Stimulated activated CD4-positive, alpha-beta T cell treated with anti-CD3 and anti-CD28 coated beads, Interleukin-2, amount 100 ng/mL, for 24 hours (primary cell): ENCODE measurements at places on chromosomes 1 and 21.
A peak's percentile ranks its signal among the peaks of the same experiment; 100 is the strongest.

GRCh38 chr1:154860156-154860870 lies 9.8 kb downstream of the KCNN3 start:
- no peak for DNase-seq

DNA sequence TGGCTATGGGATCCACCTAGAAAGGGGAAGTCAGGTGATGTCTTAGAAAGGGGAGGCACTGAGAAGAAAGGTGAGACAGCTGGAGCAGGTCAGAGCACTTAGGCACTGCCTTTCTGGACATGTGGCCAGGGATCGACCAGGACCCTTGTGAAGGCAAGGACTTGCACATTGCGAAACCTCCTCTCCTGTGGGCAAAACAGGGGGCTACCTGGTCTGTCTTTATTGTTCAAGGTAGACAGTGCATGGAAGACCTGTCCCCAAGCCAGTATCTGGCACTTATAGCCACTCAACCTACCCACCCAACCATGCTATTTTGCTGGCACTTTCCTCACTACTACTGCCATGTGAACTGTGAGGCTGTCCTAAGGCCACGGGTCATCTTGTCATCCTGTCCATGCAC lies 67.2 kb downstream of the NAV1 start:
- DNase-seq: no peak

DNA sequence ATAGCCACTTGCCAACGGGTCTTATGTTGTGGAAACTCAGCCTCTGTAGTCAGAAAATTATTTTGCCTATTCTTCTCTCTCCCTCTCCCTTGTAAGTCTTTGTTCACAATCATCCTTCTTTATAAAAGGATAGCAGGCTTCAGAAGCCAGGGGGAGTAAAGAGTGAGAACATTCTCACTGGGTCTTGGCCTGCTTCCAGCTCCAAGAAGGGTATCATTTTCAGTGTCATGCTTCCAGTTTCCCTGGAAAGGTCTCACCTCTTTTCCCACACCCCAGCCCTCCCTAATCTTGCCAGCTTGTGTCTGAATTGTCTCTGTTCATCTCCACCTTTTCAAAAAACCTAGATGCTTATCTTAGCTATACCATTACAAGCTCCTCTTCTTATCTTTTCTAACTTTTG lies 346.2 kb upstream of the LRRC7 start:
- no peak for DNase-seq

DNA sequence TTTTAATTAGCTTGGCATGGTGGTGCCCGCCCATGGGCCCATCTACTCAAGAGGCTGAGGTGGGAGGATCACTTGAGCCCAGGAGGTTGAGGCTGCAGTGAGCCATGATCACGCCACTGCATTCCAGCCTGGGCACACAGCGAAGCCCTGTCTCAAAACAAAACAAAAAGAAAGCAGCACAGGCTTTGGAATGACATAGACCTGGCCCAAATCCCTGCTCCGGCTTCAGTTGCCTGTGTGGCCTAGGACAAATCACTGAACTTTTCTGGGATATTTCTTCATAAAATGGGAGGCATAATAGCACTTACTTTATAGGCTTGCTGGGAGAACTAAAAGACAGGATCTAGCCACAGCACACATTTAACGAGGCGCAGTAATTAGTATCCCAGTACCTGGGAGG lies 2.4 kb downstream of the PEAR1 start:
- DNase-seq: no peak

GRCh38 chr1:217407534-217408001 lies 223.3 kb downstream of the GPATCH2 start:
- DNase-seq: no peak

GRCh38 chr1:156151093-156151688 lies 2.2 kb upstream of the SEMA4A start:
- DNase-seq: no peak

DNA sequence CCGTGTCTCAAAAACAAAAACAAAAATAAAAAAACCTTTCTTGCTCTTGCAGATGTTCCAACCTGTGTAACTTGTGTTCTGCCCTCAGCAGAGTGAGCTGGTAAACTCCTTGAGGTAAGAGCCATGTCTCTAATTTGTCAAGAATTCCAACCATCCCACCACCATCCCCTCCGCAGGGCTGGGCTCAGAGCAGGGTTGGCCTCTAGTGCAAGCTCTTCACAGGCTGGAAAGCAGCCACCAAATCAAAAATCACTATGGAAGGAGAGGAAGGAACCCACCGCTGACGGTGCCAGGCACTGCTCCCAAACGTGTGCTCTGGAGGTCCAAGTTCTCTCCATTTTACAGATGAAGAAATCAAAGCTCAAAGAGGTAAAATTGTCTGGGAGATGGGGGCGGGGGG lies 9.4 kb downstream of the PLEKHA6 start:
- DNase-seq: no peak

DNA sequence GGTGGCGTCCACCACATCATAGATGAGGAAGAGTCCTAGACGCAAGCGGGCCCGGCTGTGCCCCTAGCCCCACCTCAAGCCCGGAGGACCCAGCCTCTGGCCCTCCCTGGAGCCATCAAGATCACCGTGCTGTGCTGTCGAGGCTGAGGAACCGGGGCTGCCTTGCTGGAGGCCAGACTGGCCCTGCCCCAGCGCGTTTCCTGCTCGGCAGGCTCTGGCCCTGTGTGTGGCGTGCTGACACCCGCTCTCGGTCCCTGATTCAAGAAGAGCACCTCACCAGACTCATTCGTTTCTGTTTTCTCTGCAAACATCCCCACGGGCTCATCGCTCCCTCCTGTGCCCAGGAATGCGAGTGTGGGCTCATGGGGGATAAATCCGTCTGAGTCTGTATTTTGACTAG lies 51.1 kb downstream of the GLIS1 start:
- no peak for DNase-seq

GRCh38 chr1:47830641-47831333 lies 166.4 kb downstream of the TRABD2B start:
- no peak for DNase-seq

- no peak for DNase-seq
Observed at GRCh38 chr1:44265656-44266358, 52.5 kb downstream of the DMAP1 start.

GRCh38 chr1:154481053-154481452 lies 21.0 kb upstream of the TDRD10 start:
- no peak for DNase-seq

DNA sequence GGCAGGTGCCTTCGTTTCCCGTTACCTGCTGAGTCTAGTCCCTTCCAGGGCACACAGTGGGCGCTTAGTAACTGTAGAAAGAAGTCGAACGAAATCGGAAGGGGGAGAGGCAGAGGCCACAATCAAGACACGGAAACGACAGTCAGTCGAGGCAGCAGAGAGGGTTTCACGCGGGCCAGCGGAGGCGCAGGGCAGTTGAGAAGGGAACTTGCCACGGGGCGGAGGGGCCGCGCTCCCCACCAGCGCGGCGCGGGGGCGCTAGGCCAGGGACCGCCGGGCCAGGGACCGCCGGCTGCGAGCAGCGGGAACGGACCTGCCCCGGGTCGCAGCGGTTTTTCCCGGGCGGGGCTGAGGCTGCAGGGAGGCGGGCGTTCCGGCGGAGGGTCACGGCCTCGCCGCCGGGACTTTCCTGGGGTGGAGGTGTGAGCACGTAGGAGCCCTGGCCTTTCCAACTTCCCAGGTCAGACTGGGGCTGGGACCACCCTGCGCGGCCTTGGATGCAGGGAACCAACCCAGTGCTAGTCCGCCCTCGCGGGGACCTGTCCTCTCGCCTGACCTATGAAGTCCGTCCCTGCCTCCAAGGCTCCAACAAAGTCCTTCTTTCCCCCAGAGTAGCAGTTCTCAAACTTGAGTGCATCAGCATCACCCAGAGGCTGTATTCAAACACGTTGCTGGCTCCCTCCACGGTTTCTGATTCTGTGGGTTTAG lies 150.1 kb upstream of the FGGY start:
- peak; percentile 55 for DNase-seq

DNA sequence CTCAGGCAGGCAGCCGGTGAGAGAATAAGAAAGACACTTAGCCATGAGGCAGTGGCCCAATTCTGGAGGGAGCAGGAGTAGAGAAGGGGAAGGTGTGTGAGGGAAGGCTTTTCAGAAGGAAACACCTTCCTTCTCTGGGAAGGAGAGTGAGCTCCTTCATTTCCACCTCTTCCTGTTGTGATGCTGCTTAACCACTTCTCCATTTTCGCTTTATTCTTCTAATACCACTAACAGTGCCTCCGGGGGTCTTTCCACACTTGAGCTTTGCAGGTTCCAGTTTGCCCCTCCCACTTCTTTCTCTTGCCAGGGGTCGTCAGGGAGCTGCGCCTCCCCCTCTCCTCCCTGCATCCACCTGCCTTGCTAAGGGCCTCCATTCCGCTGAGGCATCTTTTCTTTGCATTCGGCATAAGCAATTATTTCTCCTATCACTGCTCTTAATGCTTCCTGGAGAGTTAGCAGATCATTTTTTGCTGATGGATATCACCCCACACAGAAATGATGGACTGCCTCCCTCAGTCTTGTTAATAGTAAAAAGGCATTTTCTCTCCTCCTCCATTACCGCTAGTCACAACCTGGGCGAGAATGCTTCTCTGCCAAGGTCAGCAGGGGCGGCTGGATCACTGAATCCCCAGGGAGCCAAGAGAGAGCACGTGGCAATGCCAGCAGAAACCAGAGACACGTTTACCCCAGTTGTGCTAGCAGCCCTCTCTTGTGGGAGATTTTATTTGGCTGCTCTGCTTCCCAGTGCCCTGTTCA lies 74.8 kb downstream of the ELAVL4 start:
- no peak for DNase-seq

DNA sequence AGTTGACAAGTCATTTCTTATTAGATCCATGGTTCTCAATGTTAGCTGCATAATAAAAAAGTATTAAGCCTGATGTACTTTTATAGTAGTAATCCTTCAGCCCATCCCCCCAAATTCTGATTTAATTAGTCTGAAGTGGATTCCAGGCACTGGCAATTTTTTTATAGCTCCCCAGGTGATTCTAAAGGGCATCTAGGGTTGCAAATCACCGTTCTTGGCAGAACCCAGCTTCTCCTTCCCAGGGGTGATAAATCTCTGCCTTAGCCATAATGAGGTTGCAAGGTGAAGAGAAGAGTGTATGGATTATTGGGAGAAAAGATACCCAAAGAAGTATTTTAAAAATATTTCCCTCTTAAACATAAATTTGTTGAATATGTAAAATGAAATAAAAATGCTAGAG lies 43.0 kb upstream of the RXRG start:
- DNase-seq: no peak

GRCh38 chr1:184212649-184213314 lies 161.3 kb downstream of the TSEN15 start:
- no peak for DNase-seq

- no peak for DNase-seq
Observed at GRCh38 chr1:168134642-168135041, 2.1 kb downstream of the GPR161 start.
